ENCODE measurements at places on chromosomes 11 and 22. TPM values are rescaled to one million over a fixed set of nuclear protein-coding genes. Genes with fewer than 3 reads are reported as not detected.

KRTAP5-2 gene
- total RNA-seq = not detected

OR51B5 gene
- not detected for total RNA-seq

CD3E gene
- not detected for total RNA-seq

L3MBTL2 gene
- 29.1 TPM for total RNA-seq

TENM4 gene
- total RNA-seq = not detected

OR52E8 gene
- total RNA-seq = not detected

MYRF gene
- 2.3 TPM for total RNA-seq

LRP4 gene
- total RNA-seq = 0.05 TPM

EMID1 gene
- total RNA-seq = 1.9 TPM

SEZ6L gene
- total RNA-seq = not detected

FGF4 gene
- not detected for total RNA-seq

RAG2 gene
- not detected for total RNA-seq

SYT8 gene
- total RNA-seq = not detected

MS4A14 gene
- total RNA-seq = not detected

RNASEH2C gene
- 92.3 TPM for total RNA-seq

UPK3A gene
- total RNA-seq = not detected

DEUP1 gene
- total RNA-seq = not detected

LYVE1 gene
- total RNA-seq = 12.1 TPM

PIWIL4 gene
- 0.20 TPM for total RNA-seq

ZNF215 gene
- total RNA-seq = 1.4 TPM

MMP13 gene
- total RNA-seq = not detected

ALDH3B1 gene
- total RNA-seq = 0.94 TPM

UQCC3 gene
- 15.9 TPM for total RNA-seq

Measured in mammary microvascular endothelial cell (primary cell).